ENCODE measurements at places on chromosomes 16 and 17. TPM values are rescaled to one million over a fixed set of nuclear protein-coding genes. Genes with fewer than 3 reads are reported as not detected.

Gene AIPL1
- not detected for polyA plus RNA-seq

Gene C16orf96
- polyA plus RNA-seq = not detected

Gene KRT28
- polyA plus RNA-seq = not detected

Gene DNAH3
- polyA plus RNA-seq = 0.26 TPM

DNA sequence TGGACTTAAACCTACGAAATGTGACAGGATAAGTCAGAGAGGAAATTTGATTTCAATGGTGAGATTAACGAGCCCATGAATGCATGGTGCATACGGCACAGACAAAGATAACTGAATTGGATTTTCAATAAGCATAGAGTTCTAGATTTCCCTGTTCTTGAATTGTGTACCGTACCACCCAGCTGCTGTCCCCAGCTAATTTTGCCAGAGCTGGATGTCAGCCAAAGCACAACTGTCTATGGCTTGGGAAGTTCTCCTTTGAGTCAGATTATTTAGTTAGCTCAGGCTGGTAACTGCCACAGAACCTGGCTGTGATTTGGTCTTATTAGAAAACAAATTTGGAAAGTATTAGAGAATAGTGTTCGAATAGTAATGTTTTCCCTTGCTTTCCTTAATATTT is 143.1 kb downstream of the CDH13 start:
- no peak overlapping the region for H3K27ac ChIP-seq
- H3K4me1 ChIP-seq = no peaks in the 10 kb centered on the region
- H3K27me3 ChIP-seq = no peaks in the 10 kb centered on the region
- H3K4me3 ChIP-seq = no peak overlapping the region
- no peak for DNase-seq

DNA sequence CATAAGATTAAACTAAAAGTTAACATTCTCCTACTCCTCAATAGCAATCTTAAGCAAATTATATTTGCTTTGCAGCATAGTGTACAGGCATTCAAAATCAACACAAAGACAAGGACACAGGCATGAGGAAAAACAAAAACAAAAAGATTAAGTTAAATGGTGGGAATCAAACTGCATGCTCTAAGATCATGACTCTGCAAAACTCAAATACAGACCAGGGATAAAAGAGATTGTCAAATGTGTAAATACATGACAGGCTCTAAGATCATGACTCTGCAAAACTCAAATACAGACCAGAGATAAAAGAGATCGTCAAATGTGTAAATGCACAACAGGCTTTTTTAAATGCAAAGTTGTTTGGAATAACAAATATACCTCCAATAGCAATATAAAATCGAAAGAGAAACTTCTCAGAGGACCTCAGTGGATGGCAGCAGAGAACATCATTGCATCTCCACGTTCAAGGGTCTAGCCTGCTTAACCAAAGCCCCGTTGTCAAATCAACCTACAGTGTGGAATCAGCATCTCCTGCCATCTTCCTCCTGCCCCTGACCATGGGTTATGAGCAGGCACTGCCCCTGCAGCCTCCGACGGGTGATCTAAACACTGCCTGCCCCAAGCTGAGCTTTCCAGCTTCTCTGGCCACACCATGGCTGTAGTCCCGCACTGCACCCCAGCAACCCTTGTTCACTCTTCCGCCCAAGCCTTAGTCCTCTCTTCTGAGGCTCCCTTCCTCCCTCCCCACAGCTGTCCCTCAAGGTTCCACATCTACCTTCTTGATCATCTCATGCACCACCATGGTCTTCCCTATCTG is 446.1 kb downstream of the SOX9 start:
- H3K27me3 ChIP-seq = peaks cover 11% of the 10 kb centered on the region
- H3K27ac ChIP-seq = no peak overlapping the region
- no peak overlapping the region for H3K4me3 ChIP-seq

- no peaks in the 10 kb centered on the region for H3K27me3 ChIP-seq
- no peak overlapping the region for H3K4me3 ChIP-seq
- no peak overlapping the region for H3K27ac ChIP-seq
- DNase-seq = no peak
- H3K36me3 ChIP-seq = no peaks in the 10 kb centered on the region
- H3K4me1 ChIP-seq = no peaks in the 10 kb centered on the region
These were observed 197.3 kb upstream of the SDK2 start for GRCh38 chr17:73841431-73842060.

DNA sequence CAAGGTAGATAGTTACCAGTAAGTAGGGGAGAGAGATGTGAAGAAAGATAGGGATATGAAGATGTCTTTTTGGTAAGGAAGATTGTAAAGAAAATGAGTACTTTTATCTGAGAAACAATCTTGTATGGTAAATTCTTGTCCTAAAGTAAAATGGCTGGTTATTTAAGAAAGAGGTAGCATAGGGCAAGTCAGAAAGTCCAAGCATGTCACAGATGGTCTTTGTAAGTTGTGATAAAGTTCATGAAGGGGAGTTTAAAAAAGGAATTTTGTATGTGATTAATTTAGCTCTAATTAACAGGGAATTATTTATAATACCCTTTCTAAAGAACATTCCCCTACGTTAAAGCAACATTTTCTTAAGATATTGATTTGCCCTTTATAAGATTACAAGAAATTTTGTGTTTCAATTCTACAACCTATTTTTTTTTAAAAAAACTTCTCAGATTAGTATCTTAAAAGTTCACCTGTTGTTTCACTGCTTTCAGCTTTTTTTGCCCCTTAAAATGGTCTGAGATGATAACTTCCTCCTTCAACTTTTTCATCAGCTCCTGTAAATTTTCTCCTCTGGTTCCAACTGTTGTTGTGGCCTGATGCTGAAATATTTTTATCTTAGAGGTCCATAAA is 16.2 kb upstream of the CPHXL start:
- DNase-seq = no peak
- no peak overlapping the region for H3K27ac ChIP-seq
- no peak overlapping the region for H3K4me3 ChIP-seq
- H3K4me1 ChIP-seq = no peaks in the 10 kb centered on the region

GRCh38 chr17:57086069-57086930 is 1.3 kb downstream of the AKAP1 start:
- H3K27me3 ChIP-seq = no peaks in the 10 kb centered on the region
- peak; percentile 75 for DNase-seq
- H3K4me1 ChIP-seq = peaks cover 49% of the 10 kb centered on the region
- H3K36me3 ChIP-seq = no peaks in the 10 kb centered on the region
- H3K27ac ChIP-seq = peak overlapping the region; percentile 98

DNA sequence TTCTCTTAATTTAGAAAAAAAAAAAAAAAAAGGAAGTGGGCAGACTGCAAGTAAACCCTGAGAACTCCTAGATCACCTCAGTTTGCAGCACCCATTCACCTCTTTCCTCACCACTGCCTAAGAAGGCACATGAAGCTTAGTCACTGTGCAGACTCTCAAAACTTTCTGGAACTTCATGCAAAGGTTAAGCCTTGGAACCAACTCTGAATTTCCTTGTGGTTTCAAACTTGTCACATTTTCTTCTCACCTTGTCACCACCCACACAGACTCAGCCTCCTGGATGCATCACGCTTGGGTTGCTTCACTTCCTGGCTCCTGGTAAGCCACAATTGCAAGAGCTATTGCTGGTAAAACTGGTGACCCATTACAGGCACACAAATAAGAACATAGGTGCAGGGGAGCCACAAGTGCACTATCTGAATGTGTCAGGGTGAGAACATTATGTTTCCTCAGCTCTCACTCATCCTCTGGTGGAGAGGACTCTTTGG is 15.0 kb upstream of the CPD start:
- H3K4me3 ChIP-seq = no peak overlapping the region
- no peak overlapping the region for H3K27ac ChIP-seq
- no peaks in the 10 kb centered on the region for H3K36me3 ChIP-seq
- no peak for DNase-seq
- H3K27me3 ChIP-seq = no peaks in the 10 kb centered on the region

DNA sequence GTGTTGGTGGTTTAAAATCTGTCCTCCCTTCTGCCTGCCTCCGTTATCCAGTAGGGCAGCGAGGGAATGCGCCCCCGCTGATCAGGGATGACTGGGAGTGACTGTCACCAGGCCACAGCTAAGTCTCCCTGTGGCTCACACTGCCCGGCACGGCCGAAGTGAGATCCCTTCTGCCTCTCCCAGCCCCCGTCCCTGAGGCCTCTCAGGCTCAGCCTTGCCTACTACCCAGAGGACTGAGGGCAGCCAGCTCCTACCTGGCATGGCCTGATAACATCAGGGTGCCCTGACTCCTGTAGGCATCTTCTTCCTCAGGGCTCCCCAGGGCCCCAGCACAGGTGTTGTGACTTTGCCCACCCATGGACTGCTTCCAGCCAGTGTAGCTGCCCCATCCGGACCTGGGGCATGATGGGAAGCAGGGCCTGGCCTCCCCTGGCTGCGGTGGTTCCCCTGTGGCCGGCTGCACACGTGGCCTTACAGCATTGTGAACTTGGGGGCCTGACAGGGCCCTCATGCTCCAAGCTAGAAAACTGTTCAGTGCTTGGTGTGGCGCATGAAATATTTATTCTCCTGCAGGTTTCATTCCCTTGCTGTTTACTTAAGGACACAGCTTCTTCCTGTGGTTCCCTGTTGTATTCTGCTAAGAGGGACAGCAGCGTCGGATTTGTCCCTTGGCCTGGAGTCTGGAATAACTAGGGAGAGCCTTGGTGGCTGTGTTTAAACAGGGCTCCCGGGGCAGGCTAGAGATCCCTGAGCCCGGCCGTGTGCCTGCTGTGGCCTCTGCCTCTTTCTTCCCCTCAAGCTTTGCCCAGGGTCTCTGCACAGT is 30.0 kb downstream of the GINS2 start:
- H3K27ac ChIP-seq = no peak overlapping the region
- peak; percentile 61 for DNase-seq
- H3K36me3 ChIP-seq = peaks cover 51% of the 10 kb centered on the region
- no peaks in the 10 kb centered on the region for H3K27me3 ChIP-seq
- H3K4me1 ChIP-seq = peaks cover 12% of the 10 kb centered on the region

- no peak overlapping the region for H3K4me3 ChIP-seq
- peaks cover 35% of the 10 kb centered on the region for H3K27me3 ChIP-seq
- no peak overlapping the region for H3K27ac ChIP-seq
- H3K36me3 ChIP-seq = no peaks in the 10 kb centered on the region
- DNase-seq = peak; percentile 27
- peaks cover 15% of the 10 kb centered on the region for H3K4me1 ChIP-seq
These were observed 2.9 kb downstream of the GUCY2D start for GRCh38 chr17:8005357-8005756.

- H3K27me3 ChIP-seq = no peaks in the 10 kb centered on the region
- H3K4me1 ChIP-seq = peaks cover 11% of the 10 kb centered on the region
- no peak overlapping the region for H3K27ac ChIP-seq
- H3K36me3 ChIP-seq = peaks cover 7% of the 10 kb centered on the region
- no peak for DNase-seq
These were observed 28.6 kb downstream of the CD300LG start for GRCh38 chr17:43875476-43876147.

DNA sequence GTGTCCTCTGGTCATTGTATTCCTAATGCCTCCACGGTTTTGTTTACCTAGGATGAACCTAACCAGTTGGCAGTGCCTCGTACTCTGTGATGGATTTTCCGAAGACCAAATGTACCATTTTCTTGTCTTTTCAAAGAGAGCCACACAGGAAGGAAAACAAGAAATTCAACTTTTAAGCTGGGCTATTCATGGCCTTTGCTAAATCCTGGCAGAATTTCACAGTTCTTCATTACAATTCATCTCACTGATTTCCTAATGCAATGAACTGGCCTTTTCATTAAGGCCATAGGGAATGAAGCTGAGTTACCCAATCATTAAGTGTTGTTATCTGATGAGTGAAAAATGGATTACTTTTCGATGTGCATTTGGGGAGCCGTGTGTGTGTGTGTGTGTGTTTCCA is 7.9 kb upstream of the KCNJ16 start:
- no peak overlapping the region for H3K27ac ChIP-seq
- DNase-seq = no peak
- H3K4me1 ChIP-seq = no peaks in the 10 kb centered on the region
- no peaks in the 10 kb centered on the region for H3K36me3 ChIP-seq
- H3K27me3 ChIP-seq = no peaks in the 10 kb centered on the region

DNA sequence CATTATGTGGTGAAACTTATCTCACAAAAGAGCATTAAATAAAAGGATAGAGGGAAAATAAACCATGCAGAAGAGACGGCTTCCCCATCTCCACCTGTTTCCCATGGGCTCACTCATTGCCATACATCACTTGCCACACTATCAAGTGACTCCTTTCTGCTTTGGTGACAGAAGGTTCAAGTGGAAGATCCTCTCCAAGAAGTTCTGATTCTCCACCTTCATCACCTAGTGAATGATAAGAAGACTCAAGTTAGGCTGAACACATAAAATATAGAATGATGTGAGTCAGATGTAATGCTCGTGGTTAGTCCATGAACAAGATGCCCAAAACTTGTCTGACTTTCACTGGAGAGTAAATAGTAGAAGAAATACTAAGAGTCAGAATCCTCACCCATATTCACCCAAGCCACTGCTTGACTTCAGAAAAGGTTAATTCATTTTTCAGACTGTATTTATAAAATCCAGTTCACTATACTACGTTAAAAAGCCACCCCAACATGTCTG is 100.1 kb upstream of the TOB1 start:
- H3K36me3 ChIP-seq = peaks cover 10% of the 10 kb centered on the region
- no peaks in the 10 kb centered on the region for H3K27me3 ChIP-seq
- no peaks in the 10 kb centered on the region for H3K4me1 ChIP-seq
- DNase-seq = no peak
- H3K27ac ChIP-seq = no peak overlapping the region

GRCh38 chr16:12096157-12096777 is 119.7 kb downstream of the SNX29 start:
- peak overlapping the region; percentile 14 for H3K27ac ChIP-seq
- H3K4me3 ChIP-seq = no peak overlapping the region
- H3K36me3 ChIP-seq = no peaks in the 10 kb centered on the region
- no peak for DNase-seq

- no peak overlapping the region for H3K27ac ChIP-seq
- no peaks in the 10 kb centered on the region for H3K27me3 ChIP-seq
- no peaks in the 10 kb centered on the region for H3K4me1 ChIP-seq
- DNase-seq = no peak
- no peaks in the 10 kb centered on the region for H3K36me3 ChIP-seq
These were observed 202.0 kb upstream of the CPHXL start for GRCh38 chr16:75928295-75928694.

- no peaks in the 10 kb centered on the region for H3K4me1 ChIP-seq
- no peaks in the 10 kb centered on the region for H3K36me3 ChIP-seq
- no peak overlapping the region for H3K4me3 ChIP-seq
- H3K27me3 ChIP-seq = no peaks in the 10 kb centered on the region
- no peak overlapping the region for H3K27ac ChIP-seq
These were observed 948.1 kb downstream of the KCNJ2 start for GRCh38 chr17:71117466-71117865.

DNA sequence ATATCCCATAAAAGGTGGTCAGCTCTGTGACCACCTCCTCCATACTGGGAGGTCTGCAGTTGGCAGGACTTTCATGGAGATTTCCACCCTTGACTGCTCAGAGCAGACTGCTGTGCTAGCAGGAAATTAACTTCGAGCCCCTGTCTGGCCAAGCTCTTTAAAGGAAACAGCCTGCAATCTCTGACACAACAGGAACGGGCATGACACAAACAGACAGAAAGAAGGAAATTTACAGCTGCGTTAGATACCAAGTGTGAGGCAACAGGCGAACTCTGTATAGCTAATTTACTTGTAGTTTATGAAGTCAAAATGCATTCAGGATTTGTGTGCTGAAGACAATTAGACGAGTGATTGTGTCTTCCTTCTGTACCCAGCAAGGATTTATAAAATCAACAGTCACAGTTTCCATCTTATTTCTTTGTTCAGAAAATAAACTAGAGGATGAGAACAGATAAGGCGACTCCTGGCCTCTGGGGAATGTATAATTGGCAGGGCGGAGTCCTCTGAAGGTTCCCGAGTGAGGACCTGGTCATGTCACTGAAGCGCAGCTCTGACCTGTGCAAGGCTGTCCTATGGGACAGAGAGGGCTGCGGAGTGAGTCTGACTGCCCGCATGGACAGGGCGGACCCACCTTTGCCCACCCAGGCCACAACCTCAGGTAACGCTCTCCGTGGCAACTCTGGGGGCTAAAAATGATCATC is 16.1 kb downstream of the WIPI1 start:
- H3K4me1 ChIP-seq = peaks cover 41% of the 10 kb centered on the region
- DNase-seq = no peak
- H3K27me3 ChIP-seq = no peaks in the 10 kb centered on the region
- H3K27ac ChIP-seq = no peak overlapping the region
- no peak overlapping the region for H3K4me3 ChIP-seq

Measured in sigmoid colon (tissue), 7 donors.